ENCODE measurements at places on chromosomes 1 and 21.

- no peak for DNase-seq
These were observed 33.5 kb downstream of the PROX1 start for GRCh38 chr1:214021321-214021720.

DNA sequence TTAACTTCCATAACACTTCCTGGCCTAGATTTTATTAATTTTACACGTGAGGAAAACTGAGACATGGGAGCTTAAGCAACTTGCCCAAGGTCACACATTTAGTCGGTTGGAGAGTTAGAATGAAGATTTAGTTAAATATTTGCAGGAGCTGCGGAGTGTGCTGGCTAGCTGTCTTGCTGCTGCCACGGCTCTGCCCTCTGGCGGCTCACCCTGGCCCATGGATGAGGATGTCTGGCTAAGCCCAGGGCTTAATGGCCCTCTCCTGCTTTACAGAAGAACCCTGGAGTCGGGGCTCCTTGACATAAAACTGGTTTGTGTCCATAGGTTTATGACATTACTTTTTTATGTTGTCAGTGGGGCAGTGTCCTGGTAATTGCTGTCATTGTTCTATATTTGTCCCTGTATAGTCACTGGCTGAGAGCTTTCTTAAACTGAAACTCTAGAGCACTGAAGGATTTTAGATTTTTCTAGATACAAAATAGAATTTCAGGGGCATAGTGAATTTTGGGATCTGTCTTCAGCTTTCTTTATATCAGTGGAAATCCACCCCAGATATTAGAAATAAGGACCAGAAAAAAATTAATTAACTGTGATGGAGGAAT, 88.9 kb upstream of the WLS start:
- DNase-seq: no peak

GRCh38 chr21:27776925-27777553, 810.2 kb upstream of the ADAMTS5 start:
- DNase-seq: no peak

DNA sequence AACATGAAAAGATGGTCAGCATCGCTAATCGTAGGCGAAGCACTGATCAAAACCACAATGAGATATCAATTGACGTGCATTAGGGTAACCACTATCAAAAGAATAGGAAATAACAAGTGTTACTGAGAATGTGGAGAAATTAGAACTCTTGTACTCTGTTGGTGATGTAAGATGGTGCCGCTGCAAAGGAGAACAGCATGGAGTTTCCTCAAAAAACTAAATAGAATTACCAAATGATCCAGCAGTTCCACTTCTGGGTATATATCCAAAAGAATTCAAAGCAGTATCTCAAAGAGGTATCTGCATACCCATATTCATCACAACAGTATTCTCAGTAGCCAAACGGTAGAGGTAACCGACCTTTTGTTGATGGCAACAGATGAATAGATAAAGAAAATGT, 8.3 kb upstream of the CD101 start:
- no peak for DNase-seq

GRCh38 chr1:7408771-7409150, 362.3 kb upstream of the VAMP3 start:
- no peak for DNase-seq

GRCh38 chr1:166170726-166171125, 3.9 kb upstream of the FAM78B start:
- no peak for DNase-seq

GRCh38 chr1:186183970-186184628, 191.0 kb downstream of the TPR start:
- DNase-seq: no peak
